GM23338 (cell line): ENCODE measurements at places on chromosomes 11 and 22.
A peak's percentile ranks its signal among the peaks of the same experiment; 100 is the strongest.

DNA sequence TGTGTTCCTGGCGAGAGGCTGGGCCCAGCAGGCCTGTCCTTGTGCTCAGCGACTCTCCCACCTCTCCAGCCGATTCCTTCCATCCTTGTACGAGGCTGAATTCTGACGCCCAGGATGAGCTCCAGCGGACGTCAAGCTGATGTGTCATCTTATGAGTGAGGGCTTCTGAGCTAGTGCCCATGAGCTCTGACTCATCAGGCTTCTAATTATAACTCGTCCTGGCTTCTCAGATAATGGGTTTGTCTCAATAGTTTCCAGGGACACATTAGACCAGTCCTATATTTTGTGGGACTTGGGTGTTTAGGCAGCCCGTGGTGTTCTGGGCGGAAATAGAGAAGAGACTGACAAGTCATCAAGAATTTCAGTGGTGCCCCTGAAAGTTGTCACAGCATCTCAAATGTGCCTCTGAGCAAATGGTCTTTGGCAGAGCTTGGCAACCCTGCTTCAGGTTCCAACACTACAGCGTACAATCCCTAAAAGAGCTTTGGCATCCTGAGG is 108.2 kb upstream of the CD44 start:
- no peak for DNase-seq

- peak; percentile 50 for DNase-seq
Measured at GRCh38 chr11:104581246-104581980, 316.8 kb downstream of the CASP12 start.

- peak; percentile 50 for DNase-seq
Measured at GRCh38 chr11:9203691-9204311, 61.3 kb downstream of the DENND5A start.

GRCh38 chr11:28924004-28924403 is 815.8 kb downstream of the METTL15 start:
- no peak for DNase-seq

GRCh38 chr22:29772170-29772641 is 5.0 kb downstream of the UQCR10 start:
- peak; percentile 65 for DNase-seq

DNA sequence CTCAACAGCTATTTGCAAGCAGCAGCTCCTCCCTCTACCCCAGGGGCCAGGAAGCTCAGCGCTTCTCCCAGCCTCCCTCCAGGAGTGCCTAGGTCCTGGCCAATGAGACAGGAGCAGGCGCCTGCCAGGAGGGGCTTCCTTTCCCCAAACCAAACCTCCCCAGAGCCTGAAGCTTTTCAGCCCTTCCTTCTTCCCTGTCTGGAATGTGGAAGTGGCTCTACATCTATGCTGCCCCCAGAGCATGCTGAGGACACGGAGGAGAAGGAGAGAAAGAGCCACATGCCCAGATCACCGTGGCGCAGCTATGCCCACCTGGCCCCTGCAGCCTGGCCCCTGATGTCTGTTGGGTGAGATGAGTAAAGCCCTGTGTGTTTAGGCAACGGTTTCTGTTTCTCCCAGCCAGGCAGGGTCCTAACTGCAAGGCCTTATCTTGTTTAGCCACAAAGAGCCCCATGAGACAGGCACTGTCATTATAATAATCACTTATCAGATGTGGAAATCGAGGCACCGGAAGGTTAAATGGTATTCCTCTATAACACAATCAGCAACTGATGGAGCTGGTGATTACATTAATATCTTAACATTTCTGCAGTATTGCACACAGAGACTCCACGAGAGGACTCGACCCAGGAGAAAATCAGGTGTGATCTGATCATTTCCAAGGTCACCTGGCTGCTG is 315.8 kb downstream of the CTTN start:
- peak; percentile 78 for DNase-seq

DNA sequence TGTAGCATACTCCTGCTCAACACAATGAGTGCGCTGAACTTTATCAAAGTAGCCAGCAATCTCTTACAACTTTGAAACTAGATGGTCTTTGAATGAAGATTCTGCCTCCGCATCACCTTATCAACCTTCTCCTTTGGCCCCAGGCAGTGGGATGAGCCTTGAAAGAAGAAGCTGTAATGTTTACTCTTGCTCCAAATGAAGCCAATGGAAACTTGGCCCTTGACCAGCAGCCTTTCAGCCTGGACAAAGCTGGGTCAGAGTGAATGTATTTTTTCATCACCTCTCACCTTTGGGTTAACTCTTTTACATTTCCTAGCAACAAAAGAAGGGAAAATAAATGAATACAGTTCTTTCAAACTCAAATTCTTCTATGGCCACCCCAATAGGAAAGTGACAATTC is 359.1 kb downstream of the KCNA4 start:
- DNase-seq: no peak

DNA sequence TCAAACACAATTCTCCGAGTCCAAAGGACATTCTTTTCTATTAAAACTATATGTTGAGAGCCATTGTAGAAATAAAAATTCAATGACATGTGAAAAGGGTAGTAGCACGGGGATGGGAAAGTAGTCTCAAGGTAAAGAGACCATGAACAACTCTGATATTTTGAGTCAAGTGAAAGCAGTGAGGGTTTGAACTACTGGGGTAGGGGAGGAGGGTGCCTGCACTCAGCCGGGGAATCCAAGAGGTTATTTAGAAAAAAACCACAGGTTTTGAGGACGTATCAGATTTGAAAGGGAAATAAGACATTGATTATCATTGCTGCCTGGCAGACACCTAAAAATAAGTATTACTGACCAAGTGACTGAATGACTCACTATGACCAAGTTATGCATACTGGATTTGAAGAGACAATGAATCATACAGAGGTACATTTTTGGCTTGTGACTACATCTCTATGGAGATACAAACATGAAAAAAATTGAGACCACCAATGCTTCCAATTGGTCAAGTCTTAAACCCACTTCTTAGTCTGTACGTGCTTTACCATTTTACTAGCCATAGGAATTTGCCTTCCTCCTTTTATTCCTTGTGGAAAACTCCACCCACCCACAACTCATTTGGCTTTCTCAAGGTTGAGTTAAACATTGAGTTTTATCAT is 2.2 kb upstream of the OR52H1 start:
- DNase-seq: no peak

DNA sequence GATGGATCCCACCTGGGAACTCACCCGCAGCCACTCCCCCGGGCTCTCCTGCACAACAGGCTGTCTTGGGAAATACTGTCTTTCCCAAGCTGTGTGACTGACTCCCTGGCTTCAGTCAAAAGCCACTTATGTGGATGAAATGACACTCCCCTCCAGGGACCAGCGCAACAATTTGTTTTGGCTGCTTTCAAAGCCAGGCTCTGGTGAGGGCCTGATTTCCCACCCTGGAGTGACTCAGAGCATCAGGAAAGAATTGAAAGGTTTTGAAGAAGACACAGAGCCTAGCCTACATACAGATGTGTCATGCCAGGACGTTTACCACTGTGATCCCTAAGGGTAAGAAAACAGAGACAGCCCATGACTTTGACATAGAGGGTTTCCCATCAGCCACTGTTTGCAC is 550.5 kb downstream of the MIAT start:
- no peak for DNase-seq

DNA sequence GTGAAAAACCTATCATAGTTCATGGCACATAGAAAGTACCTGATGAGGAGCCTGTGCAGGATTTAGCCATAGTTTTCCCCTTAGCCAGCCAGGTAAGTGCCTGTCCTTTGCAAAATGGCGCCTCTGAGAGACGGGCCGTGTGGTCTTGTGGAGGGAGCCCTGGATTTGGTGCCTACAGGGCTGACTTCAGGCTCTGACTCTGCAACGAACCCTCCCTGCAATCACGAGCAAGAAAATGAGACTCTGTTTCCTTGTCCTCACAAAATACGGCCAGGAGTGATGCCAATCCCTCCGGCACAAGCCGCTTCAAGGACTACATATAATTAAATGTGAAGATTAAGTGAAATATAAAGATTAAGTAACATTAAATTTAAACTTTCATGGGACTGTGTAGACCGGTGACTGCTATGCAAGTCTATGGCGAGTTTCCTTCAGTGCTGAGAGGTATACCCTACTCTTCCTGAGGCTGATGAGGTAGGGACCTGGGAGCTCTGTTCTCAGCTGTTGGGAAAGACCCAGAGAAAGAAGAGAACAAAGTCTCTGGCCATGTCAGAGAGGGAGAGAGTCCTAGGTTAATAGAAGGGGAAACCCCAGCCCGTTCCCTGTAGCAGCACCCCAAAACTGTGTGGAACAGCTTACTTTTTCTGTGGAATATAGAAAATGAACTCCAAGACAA is 6.1 kb upstream of the CXCR5 start:
- no peak for DNase-seq

DNA sequence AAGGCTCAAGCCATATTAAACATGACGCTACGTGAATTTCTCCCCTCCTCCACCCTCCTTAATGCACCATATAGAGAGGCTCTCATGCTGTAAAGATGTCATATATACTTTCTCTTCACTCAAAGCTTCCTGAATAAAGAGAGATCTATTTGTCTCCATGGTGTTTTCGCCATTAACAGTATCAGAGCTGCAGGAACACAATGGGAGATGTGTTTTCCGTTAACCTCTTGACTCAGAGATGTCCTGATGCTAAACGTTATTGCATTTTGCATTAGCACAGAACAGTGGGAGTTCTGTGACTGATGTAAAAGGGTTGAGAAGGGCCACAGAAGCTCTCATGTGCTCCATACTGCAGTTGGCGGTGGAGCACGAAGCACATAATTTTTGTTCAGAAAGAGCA is 25.7 kb upstream of the BLID start:
- DNase-seq: no peak

DNA sequence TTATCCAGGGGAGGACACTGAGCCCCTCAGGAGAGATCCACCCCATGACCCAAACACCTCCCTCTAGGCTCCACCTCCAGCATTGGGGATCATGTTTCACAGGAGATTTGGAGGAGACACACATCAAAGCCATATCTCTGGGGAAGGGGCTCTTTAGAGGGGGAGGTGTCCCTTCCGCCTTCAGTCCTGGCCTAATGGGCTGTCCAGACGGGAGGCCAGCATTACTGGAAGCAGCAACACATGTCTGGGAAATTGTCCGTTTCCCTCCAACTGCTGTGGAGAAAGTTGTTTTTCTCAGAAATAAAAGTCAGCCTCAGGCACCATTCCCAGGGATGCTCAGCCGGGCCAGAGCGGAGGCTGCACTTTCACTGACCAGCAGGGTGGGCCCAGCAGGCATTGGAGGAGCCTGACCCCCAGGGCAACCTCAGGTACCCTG is 9.5 kb downstream of the CACNA1I start:
- DNase-seq: peak; percentile 27

GRCh38 chr11:93287434-93287833 is 43.1 kb upstream of the DEUP1 start:
- DNase-seq: no peak

- DNase-seq: no peak
Measured at GRCh38 chr22:30267382-30268302, 991 bp upstream of the OSM start.

DNA sequence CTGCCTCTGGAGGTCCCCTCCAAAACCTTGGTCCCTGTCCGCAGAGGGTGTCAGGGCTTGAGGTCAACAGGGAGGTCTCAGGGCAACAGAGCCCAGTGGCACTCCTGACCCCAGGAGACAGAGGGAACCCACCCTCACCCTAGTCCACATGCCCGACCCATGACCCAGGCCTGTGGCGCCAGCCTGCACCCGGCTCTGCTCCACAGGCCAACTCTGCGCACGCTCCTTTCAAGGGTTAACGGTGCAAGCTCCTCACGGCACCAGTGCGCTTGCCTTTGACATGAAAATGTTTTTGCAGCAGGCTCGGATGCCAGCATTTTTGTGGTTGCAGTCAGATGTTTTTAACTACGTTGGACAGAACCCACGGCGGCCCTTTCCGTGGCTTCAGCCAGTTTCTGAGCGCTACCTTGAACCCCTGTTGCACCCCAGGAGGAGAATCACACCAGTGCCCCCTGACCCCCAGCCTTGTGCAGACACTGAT is 68.6 kb downstream of the CDKN1C start:
- no peak for DNase-seq

GRCh38 chr11:64501500-64502427 is 89.3 kb upstream of the SLC22A12 start:
- no peak for DNase-seq

DNA sequence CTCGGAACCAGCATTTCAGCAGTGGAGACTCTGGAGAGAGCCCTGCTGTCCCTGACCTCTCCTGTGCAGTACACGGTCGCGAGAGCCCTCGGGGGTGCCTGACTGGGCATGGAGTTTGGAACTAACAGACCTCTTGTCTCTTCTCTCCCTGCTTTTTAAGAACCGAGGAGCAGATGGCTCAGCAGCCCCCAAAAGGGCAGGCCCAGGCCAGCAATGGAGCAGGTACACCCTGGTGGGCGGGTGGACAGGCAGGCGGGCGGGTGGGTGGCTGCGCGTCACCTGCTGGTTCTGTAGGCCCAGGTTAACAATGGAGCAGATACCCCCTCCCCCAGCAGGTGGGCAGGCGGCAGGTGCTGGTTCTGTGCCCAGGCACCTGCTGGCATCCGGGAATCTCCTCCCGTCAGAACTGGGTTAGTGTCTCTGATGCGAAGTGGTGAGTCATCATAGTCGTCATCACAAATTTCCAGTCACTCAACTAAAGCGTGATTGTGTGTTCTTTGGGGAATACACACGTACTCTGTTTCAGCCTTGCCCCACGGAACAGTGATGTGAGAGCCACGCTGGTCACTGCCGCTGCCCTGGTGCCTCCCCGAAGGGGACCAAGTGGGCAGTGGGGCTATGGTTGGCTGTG is 41.1 kb downstream of the GRAMD4 start:
- DNase-seq: no peak

DNA sequence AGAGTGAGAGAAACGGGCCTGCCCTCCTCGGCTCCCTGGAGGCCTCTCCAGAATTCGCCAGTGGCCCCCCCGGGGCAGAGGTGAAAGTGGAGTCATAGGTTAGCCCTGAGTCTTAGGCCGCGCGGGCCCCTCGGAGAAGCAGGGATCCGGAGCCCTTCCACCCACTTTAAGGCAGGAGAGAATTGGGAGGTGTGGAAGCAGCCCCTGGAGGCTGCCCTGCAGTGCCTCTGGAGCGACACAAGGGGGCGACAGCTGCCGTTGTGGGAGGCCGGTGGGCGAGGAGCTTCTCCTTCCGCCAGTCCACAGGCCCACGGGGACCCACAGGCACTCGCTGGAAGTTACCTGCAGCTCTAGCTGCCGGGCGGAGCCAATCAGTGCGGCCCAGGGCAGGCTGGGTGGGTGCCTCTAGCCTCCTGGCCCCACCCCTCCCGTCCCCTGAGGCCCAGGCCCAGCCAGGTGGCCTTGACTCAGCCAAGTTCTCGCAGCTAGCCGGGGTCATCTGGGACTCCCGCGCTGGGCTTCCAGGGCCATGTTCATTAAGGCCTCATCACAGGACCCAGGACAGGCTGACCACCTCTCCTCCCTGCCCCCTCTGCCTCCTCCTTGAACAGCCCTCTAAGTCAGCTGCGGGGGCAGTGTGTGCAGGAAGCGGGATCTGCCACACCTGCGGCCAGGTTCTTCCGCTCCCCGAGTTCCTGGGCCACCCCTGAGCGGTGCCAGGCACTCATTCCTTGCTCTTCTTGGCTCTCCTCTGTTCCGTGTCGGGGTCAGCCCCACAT is 5.0 kb downstream of the DGKZ start:
- peak; percentile 85 for DNase-seq

DNA sequence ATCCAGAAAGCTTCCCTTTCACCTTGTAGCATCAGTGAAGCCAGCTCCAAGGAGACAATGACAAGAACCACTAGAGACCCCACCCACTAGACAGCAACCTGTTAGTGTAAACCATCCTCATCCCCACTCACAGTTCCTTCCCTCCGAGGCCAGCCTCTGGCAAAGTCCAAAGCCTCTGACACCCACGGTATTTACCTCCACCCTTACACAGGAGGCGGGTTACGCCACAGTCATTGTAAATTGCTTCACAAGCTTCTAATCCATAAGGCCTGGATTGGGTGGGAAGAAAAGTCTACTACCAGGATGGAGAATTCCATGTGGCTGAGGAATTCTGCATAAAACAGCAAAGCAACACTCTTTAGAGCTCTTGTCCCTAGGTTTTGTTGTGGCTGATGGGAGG is 287.4 kb downstream of the BUD13 start:
- DNase-seq: no peak
